ENCODE measurements at places on chromosomes 7 and 10. TPM values are rescaled to one million over a fixed set of nuclear protein-coding genes. Genes with fewer than 3 reads are reported as not detected.

GRCh38 chr7:150663802-150664494 is 21.6 kb upstream of the GIMAP2 start:
- H3K27ac ChIP-seq, result no peak overlapping the region
- no peaks in the 10 kb centered on the region for H3K27me3 ChIP-seq
- H3K4me1 ChIP-seq, result no peaks in the 10 kb centered on the region
- DNase-seq, result no peak

PTPN20 gene
- 0.53 TPM for total RNA-seq

DNA sequence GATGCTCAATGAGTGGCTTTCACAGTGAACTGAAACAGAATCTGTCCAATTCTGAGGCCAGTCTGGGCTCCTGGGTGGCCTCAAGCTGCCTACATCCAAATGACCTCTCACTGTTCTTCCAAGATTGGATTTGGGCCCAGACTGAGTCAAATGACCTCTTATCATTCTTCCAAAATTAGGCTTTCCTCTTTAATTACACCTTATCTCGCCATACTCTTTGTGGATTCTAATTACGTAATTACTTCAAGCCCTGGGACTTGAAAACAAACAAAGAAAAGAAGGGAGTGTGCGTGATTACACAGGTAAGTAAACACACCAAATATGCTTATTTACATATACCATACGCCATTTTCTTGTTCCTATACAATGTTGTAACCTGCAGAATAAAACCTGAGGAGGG is 18.8 kb downstream of the SORBS1 start:
- H3K4me1 ChIP-seq, result peaks cover 52% of the 10 kb centered on the region
- no peak overlapping the region for H3K27ac ChIP-seq
- no peak for DNase-seq
- no peaks in the 10 kb centered on the region for H3K27me3 ChIP-seq
- H3K36me3 ChIP-seq, result no peaks in the 10 kb centered on the region
- H3K4me3 ChIP-seq, result no peak overlapping the region

KDM7A gene
- total RNA-seq, result 7.4 TPM

GRCh38 chr7:30091491-30091912 is 43.3 kb upstream of the MTURN start:
- no peak overlapping the region for H3K27ac ChIP-seq
- DNase-seq, result peak; percentile 47
- H3K4me1 ChIP-seq, result no peaks in the 10 kb centered on the region
- no peaks in the 10 kb centered on the region for H3K27me3 ChIP-seq
- H3K36me3 ChIP-seq, result peaks cover 6% of the 10 kb centered on the region

- no peaks in the 10 kb centered on the region for H3K4me1 ChIP-seq
- no peaks in the 10 kb centered on the region for H3K36me3 ChIP-seq
- no peaks in the 10 kb centered on the region for H3K27me3 ChIP-seq
- no peak for DNase-seq
- no peak overlapping the region for H3K4me3 ChIP-seq
- H3K27ac ChIP-seq, result no peak overlapping the region
Observed at GRCh38 chr10:112271982-112272381, 11.2 kb upstream of the TECTB start.

DNA sequence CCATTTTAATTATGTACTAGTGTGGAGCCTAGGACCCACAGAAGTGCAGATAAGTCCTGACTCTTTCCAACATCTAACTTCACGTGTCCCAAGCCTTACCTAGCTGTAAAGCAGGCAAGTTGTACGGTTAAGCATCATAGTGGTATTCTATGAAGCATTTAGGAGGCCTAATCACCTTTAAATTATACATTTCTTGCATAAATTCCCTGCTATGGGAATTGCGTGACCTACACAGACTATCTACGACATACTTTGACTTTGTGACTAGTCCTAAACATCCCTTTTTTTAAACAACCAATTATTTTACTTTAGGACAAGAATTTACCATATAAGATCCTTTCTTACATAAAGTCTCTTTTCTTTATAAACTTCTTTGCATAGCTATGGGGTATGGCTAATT is 37.7 kb upstream of the LRGUK start:
- H3K4me3 ChIP-seq, result no peak overlapping the region
- H3K27me3 ChIP-seq, result no peaks in the 10 kb centered on the region
- H3K27ac ChIP-seq, result no peak overlapping the region
- H3K36me3 ChIP-seq, result no peaks in the 10 kb centered on the region

NUTM2E gene
- 0.35 TPM for total RNA-seq

GRCh38 chr10:3780021-3780770 is 4.8 kb downstream of the KLF6 start:
- H3K4me3 ChIP-seq, result peak overlapping the region; percentile 96
- peaks cover 68% of the 10 kb centered on the region for H3K36me3 ChIP-seq
- DNase-seq, result peak; percentile 46
- H3K27me3 ChIP-seq, result no peaks in the 10 kb centered on the region
- H3K27ac ChIP-seq, result peak overlapping the region; percentile 99
- H3K4me1 ChIP-seq, result peaks cover 54% of the 10 kb centered on the region

DNA sequence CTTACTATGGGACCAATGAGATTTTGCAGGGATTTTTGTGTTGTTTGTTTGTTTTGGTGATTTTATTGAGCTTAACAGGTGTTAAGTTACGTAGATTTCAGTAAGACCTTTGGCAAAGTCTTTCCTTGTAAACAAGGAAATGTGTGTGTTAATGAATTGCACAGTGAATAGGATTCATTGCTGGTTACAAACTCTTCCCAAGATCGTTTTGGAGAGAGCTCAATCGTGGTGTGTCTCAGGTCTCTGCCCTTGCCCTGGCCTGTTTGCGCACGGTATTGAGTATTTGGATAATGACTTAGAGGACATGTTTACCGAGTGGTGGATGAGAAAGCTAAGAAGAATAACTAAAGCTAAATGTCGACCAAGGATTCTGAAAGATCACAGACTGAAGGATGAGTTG is 41.9 kb downstream of the PRPF18 start:
- H3K27ac ChIP-seq, result no peak overlapping the region
- H3K4me1 ChIP-seq, result peaks cover 24% of the 10 kb centered on the region
- H3K36me3 ChIP-seq, result peaks cover 12% of the 10 kb centered on the region
- H3K4me3 ChIP-seq, result no peak overlapping the region
- H3K27me3 ChIP-seq, result no peaks in the 10 kb centered on the region

SUN3 gene
- not detected for total RNA-seq

DNA sequence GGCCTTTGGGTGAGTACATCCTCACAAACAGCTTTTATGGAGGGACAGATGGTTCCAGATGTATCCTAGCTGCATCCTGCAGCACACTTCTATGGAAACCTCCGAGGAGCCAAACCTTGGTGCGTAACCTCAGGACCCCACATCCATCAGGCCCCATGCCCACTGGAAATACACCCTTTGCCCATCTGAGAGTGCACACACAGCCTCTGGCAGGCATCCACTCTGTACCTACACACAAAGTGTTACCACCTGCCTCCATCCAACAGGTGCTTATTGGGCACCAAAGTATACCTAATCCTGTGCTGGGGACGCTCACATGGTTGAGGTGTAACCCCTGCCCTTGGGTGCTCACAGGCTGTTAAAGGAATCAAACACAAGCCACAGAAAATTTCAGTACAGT is 117.9 kb downstream of the ADCY1 start:
- peaks cover 10% of the 10 kb centered on the region for H3K36me3 ChIP-seq
- H3K27ac ChIP-seq, result no peak overlapping the region
- no peak overlapping the region for H3K4me3 ChIP-seq
- DNase-seq, result no peak

GRCh38 chr7:100696123-100696521 is 2.1 kb upstream of the GIGYF1 start:
- no peak overlapping the region for H3K4me3 ChIP-seq
- peaks cover 22% of the 10 kb centered on the region for H3K27me3 ChIP-seq
- no peak overlapping the region for H3K27ac ChIP-seq
- H3K4me1 ChIP-seq, result peaks cover 27% of the 10 kb centered on the region
- peaks cover 4% of the 10 kb centered on the region for H3K36me3 ChIP-seq

DNA sequence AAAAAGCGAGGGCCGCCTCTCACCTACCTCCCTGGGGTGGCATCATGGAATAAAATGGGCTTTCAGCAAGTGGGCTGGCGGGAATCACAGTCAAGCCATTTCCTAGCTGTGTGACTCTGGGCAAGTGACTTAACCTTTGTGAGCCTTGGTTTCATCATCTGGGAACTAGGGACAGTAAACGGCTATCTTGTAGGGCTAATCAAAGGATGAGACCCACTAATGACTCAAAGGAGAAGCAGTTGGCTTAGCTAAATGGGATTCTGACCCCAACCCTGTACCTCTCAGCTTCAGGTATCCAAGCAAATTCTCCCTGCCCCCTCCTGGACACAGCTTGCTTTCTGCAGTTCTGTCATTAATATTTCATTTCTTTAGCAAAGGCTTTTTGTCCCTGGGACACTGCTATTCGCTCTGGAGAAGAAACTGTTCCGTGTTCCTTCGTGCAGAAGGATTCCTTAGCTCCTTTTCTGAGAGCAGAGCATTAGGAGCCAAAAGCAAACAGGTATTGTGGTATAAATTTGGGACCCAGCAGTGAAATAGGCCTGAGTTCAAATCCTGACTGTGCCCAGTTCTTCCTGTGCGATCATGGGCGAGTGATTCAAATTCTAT is 25.9 kb downstream of the TRIM8 start:
- H3K36me3 ChIP-seq, result no peaks in the 10 kb centered on the region
- peak overlapping the region; percentile 91 for H3K27ac ChIP-seq
- DNase-seq, result no peak

- no peaks in the 10 kb centered on the region for H3K4me1 ChIP-seq
- no peaks in the 10 kb centered on the region for H3K36me3 ChIP-seq
- H3K4me3 ChIP-seq, result no peak overlapping the region
- no peak overlapping the region for H3K27ac ChIP-seq
Observed at GRCh38 chr10:31871266-31872065, 57.2 kb downstream of the ARHGAP12 start.

DNA sequence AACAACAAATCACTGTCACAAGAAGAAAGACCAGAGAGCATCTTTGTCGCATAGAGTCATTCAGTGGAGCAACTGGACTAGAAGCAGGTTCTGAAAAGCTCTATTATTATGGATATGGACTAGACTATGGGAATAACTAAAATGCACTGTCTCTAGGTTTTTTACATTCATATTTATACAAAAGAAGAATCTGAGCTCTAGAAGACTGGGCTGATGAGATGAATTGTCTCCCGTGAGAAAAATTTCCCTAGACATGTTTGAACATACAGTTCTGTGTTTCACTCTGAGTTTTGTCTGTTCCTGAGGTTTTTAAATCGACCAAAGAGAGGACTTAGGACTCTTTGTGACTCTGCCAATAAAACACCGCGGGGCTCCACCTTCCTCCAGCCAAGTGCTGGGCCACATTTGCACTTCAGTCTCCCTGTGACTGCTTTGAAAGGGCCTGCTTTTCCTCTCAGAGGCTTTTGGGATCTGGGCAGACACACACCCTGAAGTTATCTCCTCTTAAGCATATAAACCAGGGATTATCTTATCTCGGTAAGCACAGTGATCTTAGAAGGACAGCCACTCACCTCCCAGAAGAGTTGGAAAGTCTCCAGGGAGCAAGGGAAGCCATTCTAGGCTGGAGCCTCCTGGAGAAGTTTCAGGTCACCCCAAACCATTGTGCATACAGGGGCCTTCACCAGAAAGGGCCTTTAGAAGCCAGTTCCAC is 101.0 kb upstream of the JCAD start:
- H3K27ac ChIP-seq, result no peak overlapping the region
- no peaks in the 10 kb centered on the region for H3K4me1 ChIP-seq
- H3K27me3 ChIP-seq, result no peaks in the 10 kb centered on the region
- DNase-seq, result no peak
- H3K36me3 ChIP-seq, result no peaks in the 10 kb centered on the region
- no peak overlapping the region for H3K4me3 ChIP-seq

- H3K27me3 ChIP-seq, result peaks cover 31% of the 10 kb centered on the region
- no peaks in the 10 kb centered on the region for H3K36me3 ChIP-seq
- no peak overlapping the region for H3K27ac ChIP-seq
Observed at GRCh38 chr7:143367972-143368371, 5.5 kb upstream of the FAM131B start.

- H3K27ac ChIP-seq, result no peak overlapping the region
- H3K4me1 ChIP-seq, result no peaks in the 10 kb centered on the region
- H3K27me3 ChIP-seq, result no peaks in the 10 kb centered on the region
- H3K4me3 ChIP-seq, result no peak overlapping the region
- no peaks in the 10 kb centered on the region for H3K36me3 ChIP-seq
Observed at GRCh38 chr10:20142311-20142710, 326.1 kb downstream of the PLXDC2 start.

DNA sequence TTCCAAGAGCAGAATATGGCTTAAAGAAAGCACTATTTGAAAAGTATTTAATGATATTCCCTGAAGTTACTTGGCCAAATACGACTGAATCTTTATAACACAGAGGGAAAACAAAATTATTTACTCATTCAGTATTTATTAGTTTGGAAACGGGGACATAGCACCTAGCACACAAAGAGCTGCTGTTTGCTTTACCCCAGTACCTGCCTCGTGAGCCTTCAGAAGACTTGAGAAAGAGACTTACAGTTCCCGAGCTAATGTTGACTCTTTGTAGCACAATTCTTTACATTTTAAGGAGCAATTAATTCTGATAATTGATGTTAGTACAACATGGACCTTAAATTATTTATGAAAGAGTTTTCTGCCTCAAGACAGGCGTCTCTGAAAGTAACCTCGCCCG is 88.7 kb downstream of the FAM204A start:
- H3K27ac ChIP-seq, result no peak overlapping the region
- H3K27me3 ChIP-seq, result peaks cover 16% of the 10 kb centered on the region
- H3K36me3 ChIP-seq, result no peaks in the 10 kb centered on the region
- no peak for DNase-seq
- H3K4me3 ChIP-seq, result no peak overlapping the region

GRCh38 chr7:31284106-31284505 is 56.4 kb downstream of the NEUROD6 start:
- H3K27ac ChIP-seq, result no peak overlapping the region
- DNase-seq, result peak; percentile 30
- H3K27me3 ChIP-seq, result no peaks in the 10 kb centered on the region
- H3K36me3 ChIP-seq, result no peaks in the 10 kb centered on the region
- H3K4me1 ChIP-seq, result no peaks in the 10 kb centered on the region

DNA sequence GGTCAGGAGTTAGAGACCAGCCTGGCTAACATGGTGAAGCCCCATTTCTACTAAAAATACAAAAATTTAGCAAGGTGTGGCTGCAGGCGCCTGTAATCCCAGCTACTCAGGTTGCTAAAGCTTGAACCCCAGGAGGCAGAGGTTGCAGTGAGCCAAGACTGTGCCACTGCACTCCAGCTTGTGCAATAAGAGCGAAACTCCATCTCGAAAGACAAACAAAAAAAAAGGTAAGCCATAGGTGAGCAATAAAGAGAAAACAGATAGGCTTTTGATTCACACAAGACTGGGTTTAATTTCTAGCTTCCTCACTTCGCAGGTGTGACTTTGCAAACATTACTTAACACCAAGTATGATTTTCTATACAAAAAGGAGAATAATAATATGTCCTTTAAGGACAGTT is 72.3 kb upstream of the ACBD5 start:
- H3K4me3 ChIP-seq, result no peak overlapping the region
- H3K27me3 ChIP-seq, result no peaks in the 10 kb centered on the region
- no peak for DNase-seq
- H3K36me3 ChIP-seq, result no peaks in the 10 kb centered on the region

All from muscle of leg (tissue), 16 donors.